ENCODE measurements at places on chromosomes 11 and 22.
A peak's percentile ranks its signal among the peaks of the same experiment; 100 is the strongest.

- H3K36me3 ChIP-seq, result no peaks in the 10 kb centered on the region
- no peak overlapping the region for H3K4me3 ChIP-seq
- peaks cover 21% of the 10 kb centered on the region for H3K4me1 ChIP-seq
- no peaks in the 10 kb centered on the region for H3K27me3 ChIP-seq
These were observed 48.8 kb downstream of the ABTB2 start for GRCh38 chr11:34308913-34309585.

GRCh38 chr11:61949169-61950034 lies 749 bp upstream of the BEST1 start:
- no peaks in the 10 kb centered on the region for H3K27me3 ChIP-seq
- no peaks in the 10 kb centered on the region for H3K36me3 ChIP-seq
- no peak overlapping the region for H3K27ac ChIP-seq
- H3K4me1 ChIP-seq, result peaks cover 13% of the 10 kb centered on the region
- no peak overlapping the region for H3K4me3 ChIP-seq

GRCh38 chr22:44968736-44969135 lies 41.1 kb downstream of the PHF21B start:
- no peak overlapping the region for H3K4me3 ChIP-seq
- no peak for DNase-seq
- H3K36me3 ChIP-seq, result no peaks in the 10 kb centered on the region
- H3K4me1 ChIP-seq, result no peaks in the 10 kb centered on the region
- peaks cover 15% of the 10 kb centered on the region for H3K27me3 ChIP-seq
- H3K27ac ChIP-seq, result no peak overlapping the region

GRCh38 chr22:42939451-42939881 lies 75.5 kb downstream of the PACSIN2 start:
- H3K4me1 ChIP-seq, result peaks cover 51% of the 10 kb centered on the region
- no peak overlapping the region for H3K4me3 ChIP-seq
- H3K27me3 ChIP-seq, result no peaks in the 10 kb centered on the region
- DNase-seq, result peak; percentile 5
- no peaks in the 10 kb centered on the region for H3K36me3 ChIP-seq
- H3K27ac ChIP-seq, result peak overlapping the region; percentile 37

DNA sequence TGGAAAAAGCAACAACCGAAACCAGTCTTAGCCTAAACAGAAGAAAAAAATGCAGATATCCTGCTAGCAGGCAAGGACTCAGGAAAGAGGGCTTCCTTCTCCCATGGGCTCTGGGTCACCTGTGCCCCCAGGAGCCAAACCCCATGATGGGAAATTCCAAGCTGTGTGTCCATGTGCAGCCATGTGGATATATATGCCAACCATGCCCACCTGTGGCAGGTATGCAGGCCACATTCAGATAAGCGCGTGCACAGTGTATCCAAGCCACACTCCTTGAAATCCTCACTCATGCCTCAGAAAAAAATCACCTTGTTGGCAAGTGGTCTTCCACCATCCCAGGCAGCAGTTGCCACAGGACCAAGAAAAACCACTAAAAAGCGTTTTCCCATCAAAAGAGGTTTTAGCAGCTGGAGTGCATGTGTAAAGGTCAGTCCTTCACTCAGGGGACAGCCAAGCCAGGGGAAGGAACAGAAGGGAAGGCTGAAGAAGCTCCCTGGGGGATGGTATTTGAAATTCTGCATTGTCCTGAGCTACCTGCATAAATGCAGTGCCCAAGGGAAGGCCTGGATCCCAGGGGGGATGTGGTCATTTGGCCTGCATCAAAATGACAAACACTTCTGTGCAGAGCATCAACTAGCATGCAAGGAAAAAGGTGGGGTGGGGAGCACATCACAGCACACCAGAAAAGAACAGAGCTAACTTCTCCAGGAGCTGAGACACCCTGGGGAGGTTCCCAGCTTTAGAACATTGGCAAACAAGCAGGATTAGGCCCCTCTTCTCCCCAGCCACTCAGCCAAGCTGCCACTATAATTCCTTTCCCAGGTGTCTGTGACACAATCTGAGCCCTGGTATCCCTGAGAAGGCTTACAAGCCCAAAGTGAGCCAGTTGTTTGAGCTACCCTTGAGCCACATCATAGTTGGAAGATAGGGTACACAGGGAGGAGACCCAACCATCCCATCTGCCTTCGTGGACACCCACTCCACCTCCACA lies 76.2 kb downstream of the GALNT18 start:
- H3K27ac ChIP-seq, result no peak overlapping the region
- no peak overlapping the region for H3K4me3 ChIP-seq
- no peaks in the 10 kb centered on the region for H3K27me3 ChIP-seq
- DNase-seq, result no peak

GRCh38 chr11:33211153-33211552 lies 46.0 kb upstream of the HIPK3 start:
- no peak overlapping the region for H3K27ac ChIP-seq
- no peaks in the 10 kb centered on the region for H3K36me3 ChIP-seq
- no peaks in the 10 kb centered on the region for H3K4me1 ChIP-seq
- H3K27me3 ChIP-seq, result peaks cover 4% of the 10 kb centered on the region

- H3K36me3 ChIP-seq, result peaks cover 81% of the 10 kb centered on the region
- H3K27ac ChIP-seq, result peak overlapping the region; percentile 76
- no peak overlapping the region for H3K4me3 ChIP-seq
- DNase-seq, result peak; percentile 93
These were observed 61.9 kb downstream of the MED15 start for GRCh38 chr22:20569059-20570058.

Measured in upper lobe of right lung (tissue), 1 donor.